Ovary (tissue), 10 donors: ENCODE measurements at places on chromosomes 5 and 9.

GRCh38 chr5:33650911-33651310 is 210.1 kb downstream of the TARS1 start:
- DNase-seq, result no peak

DNA sequence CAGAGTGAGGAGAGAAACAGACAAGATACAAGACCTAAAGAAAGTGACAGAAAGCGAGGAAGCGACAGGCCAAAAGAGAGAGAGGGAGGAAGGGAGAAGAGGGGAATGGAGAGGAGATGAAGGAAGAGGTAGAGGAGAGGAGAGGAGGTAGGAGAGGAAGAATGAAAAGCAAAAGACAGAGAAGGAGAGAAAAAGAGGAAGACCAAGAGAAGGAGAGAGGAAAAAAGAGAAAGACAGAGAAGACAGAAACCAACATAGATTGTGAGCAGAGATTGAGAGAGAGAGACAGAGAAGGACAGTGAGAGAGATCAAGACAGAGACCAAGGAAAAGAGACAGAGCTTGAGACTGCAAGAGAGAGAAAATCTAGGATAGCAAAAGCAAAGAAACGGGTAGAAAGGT is 58.6 kb upstream of the FNIP1 start:
- no peak for DNase-seq

- DNase-seq, result no peak
These were observed 65.7 kb upstream of the ATG10 start for GRCh38 chr5:81906086-81906485.

- no peak for DNase-seq
These were observed 140.7 kb upstream of the GPR151 start for GRCh38 chr5:146656703-146657102.

- DNase-seq, result no peak
These were observed 48.4 kb downstream of the ADAMTS16 start for GRCh38 chr5:5188376-5189050.

DNA sequence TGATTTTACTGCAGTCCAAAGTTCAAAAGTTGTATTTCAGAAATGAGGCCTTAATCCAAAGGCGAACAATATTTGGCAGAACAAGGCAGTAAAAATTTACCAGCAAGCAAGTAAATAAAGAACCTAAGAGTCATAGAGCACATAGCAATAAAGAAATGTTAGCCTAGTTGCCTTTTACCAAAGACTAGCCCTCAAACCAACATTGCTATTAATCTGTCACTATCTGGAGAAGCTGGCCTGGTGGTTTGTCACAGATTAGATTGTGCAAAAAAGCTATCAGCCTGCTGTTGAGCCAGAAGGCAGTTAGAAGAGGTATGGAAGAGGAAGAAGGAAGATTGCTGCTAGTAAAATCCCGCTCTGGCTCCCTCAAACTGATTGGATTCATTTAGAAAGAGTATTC is 304.7 kb upstream of the KLF4 start:
- DNase-seq, result no peak

DNA sequence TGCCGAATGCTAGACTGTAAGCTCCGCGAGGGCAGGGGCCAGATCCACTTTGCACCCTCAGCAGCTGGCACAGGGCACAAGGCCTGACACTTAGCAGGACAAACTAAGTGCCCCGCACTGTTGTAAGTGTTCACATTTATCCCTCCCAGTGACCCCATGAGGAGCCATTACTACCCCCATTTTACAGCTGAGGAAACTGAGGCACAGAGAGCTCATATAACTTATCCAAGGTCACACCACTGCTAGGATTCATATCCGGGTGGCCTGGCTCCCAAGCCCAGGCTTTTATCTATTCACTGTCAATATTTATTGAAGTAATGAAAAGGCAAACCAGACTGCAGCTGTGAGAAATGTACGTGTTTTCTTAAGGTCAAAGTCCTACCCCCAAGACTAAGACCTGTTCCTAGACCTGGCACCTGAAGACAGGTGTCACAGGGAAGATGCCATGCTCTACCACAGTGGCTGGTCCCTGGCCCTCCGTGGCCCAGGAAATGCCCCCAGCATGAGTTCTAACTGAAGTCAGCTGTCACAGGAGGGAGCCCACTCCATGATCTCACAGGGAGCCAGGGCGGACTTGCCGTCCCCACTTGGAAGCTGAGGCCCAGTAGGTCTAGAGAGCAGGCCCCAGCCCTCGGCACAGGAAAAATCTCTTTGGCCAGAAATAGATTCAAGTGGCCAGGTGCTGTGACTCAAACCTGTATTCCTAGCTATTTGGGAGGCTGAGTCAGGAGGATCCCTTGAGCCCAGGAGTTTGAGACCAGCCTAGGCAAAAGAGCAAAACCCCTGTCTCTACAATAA is 74.7 kb upstream of the IL17B start:
- DNase-seq, result no peak

DNA sequence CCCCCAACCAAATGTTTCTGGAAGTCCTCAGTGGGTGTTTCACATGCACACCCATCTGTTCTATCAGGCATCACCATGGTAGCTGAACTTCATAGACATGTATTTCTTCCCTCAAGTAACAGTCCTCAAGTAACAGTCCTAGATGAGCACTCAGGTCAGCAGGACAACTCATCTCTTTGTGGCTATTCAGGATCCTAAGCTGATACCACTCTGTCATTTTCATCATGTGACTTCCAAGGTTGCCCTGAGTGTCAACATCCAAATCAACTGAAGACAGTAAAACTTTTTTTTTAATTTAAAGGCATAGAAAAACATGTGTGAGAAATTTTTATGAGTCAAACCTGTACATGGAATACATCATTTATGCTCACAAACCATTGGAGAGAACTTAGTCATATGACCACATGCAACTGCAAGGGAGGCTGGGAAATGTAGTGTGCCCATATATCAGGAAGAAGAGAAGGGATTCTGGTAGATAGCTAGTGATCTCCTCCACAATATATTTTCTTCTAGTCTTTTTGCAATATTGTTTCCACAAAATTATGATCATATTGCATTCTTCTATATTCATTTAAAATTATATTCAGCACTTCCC is 64.2 kb upstream of the FST start:
- DNase-seq, result no peak

- peak; percentile 13 for DNase-seq
These were observed 1.1 kb upstream of the FAF2 start for GRCh38 chr5:176446884-176447590.

GRCh38 chr5:65862384-65862783 is 64.0 kb upstream of the ERBIN start:
- DNase-seq, result no peak

- no peak for DNase-seq
These were observed 96.4 kb downstream of the EBF1 start for GRCh38 chr5:159003045-159004030.

- no peak for DNase-seq
These were observed 23.2 kb downstream of the FBXW5 start for GRCh38 chr9:136921307-136921706.

DNA sequence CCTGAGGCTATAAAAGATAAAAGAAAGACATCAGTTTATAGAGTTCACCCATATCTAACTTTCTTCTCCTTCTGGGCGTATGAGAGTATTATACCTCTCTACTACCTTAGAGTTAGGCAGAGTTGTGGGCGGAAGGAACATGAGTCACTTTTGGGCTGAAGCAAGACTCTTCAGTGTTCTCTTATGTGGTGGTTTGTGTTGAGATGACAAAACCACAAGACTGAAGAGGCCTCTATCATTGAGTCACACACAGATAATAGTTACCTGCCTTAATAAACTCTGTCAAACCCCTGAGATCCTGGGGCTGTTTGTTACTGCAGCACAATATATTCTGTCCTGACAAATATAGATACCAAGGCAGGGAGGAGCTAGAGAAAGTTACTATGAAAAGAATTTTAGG is 184.2 kb downstream of the EFNA5 start:
- no peak for DNase-seq

- DNase-seq, result no peak
These were observed 5.2 kb downstream of the PDLIM7 start for GRCh38 chr5:177491983-177492746.

DNA sequence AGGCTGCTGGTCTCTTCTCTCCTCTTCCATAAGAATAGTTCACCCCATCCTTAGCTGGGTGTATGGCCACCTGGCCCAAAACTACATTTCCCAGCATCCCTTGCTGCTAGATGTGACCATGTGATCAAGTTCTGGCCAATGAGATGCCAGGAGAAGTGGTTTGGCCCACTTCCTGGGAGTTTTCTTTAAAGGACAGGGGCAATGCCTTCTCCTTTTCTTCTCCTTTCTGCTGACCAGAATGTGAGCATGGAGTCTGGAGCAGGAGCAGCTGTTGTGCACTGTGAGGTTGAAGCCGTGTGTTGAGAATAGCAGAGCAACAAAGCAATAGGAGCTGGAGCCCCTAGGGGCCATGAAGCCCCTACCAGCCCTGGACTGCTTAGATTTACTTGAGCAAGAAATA is 36.8 kb downstream of the C9orf50 start:
- peak; percentile 72 for DNase-seq

DNA sequence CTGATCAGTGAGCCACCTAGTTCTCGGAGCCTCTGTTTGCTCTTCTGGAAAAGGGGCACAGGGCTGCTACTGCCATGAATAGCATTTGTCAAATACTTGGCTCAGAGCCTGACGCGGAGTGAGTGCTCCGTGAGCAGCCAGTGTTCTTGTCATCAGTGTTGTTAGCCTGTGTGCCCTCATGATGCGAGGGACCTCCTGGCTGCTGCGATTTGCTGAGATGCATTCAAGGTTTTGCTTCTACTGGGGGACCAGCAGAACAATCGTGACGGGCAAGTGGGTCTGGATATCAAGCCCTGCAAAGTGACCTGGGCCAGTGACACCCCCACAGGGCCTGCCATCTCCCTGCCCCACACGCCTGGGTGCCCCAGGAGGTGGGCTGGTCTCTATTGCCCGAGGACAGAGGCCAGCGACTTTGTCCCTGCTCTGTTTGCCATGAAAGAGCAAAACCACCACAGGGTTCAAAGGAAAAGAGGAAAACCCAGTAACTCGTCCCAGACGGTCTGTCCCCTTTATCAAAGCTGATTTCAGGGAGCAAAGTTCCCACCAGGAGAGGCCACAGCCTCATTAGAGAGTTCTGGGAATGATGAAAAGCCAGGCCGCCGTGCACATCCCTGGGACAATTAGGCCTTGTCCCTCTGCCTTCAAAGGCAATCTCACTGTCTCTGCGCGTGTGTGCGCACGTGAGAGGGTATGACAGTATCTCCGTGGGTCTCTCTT is 86.5 kb upstream of the LMX1B start:
- no peak for DNase-seq

DNA sequence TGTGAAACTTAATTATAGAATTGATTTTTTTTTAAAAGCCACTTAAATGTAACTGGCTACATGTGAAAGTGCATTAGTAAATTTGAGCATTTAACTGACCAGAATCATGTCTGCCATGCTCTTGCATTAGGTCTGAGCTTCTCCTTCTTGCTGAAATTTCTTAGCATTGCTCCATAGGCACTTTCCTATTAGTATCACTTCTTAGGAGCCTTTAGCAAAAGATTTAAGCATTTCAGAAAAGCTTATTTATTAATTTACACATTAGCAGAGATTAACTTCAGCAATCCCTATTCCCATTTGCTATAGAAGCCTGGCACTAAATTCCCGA is 211.0 kb downstream of the SNX18 start:
- DNase-seq, result no peak

- no peak for DNase-seq
These were observed 11.9 kb upstream of the RPS23 start for GRCh38 chr5:82290005-82290404.

DNA sequence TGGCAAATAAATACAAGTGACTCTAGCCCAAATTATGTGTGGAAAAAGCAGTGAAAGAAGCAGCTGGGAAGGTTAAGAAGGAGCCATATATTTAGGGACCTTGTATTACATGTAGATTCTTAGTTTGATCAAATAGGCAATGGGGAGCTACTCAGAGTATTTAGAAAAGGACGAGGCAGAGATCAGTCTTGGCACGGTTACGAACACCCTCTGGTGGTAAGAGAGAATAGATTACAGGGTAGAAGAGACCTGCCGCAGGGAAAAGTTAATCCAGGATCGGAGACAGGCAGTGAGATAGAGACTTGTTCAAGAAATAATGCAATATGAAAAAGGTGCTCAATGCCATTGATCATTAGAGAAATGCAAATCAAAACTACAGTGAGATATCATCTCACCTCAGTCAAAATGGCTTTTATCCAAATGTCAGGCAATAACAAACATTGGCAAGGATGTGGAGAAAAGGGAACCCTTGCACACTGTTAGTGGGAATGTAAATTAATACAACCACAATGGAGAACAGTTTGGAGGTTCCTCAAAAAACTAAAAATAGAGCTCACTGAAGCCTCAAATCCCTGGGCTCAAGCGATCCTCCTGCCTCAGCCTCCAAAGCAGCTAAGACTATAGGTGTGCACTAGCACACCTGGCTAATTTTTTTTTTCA is 12.0 kb downstream of the INIP start:
- DNase-seq, result peak; percentile 65

DNA sequence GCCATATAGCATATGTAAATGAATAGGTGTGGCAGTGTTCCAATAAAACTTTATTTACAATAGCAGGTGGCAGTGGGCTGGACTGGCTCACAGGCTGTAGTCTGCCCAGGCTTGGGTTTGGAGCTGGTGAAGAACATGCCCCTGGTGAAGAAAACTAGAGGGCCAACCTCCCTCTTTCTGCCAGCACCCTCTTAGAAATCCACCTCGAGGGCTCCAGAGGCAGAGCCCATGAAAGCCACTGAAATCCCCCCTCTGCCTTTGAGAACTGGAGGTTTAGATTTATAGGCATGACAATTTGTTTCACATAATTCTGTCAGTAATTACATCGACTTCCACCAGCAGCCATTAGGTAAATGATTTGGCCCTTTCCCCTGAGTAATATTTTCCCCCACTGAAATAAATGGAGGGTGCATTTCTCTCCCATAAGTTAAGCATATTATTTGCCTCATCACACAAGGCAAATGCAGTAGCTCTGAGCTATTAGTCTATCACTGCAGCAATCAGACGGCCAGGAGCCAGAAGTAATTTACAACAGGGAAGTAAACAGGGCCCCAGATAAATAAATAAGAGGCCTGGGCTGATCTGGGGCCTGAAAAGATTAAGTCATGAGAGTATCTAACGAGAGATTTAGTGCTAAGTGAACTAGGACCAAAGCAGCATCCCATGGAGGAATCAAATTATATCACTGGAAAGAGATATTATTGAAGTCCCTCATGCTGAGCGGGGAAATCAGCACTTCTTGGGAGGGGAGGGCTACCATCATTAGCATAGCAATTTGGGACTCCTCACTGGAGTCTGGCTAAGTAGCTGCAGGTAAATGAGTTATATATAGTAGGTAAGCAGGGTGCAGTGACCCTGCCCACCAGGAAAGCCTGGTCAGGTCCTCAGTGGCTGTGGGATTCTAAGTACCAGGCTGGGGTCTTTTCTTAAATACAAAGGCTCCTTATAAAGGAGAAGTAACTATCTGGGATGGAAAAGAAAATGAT is 123.9 kb downstream of the SLIT3 start:
- DNase-seq, result no peak

GRCh38 chr9:35277628-35278359 is 116.0 kb downstream of the UNC13B start:
- no peak for DNase-seq

DNA sequence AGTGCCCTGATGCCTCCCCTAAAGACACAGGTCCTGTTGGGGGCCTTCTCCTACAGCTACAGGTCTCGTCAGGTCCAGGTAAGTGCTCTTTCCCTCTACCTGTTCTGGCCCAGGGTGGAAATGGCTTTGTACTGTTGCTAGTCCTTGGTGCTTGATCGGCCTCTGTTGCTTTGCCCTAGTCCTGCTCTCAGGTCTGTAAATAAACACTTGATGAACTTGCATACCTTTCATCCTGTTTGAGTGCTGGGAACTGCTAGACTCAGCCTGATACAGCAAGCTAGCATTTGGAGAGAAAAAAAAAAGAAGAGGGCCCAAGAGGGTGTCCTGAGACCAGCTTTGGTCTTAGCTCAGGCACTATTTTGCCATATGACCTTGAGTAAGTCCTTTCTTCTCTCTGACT is 21.8 kb upstream of the ZNF618 start:
- DNase-seq, result no peak
